Diencephalon (tissue), 1 donor: ENCODE measurements at places on chromosomes 4 and X. TPM values are rescaled to one million over a fixed set of nuclear protein-coding genes. Genes with fewer than 3 reads are reported as not detected.

Gene PAGE2B
- not detected for total RNA-seq

Gene CDX4
- total RNA-seq: not detected

Gene XPNPEP2
- 0.23 TPM for total RNA-seq

Gene PPP4R3C
- not detected for total RNA-seq

Gene CXCL8
- 0.23 TPM for total RNA-seq

Gene SPATA18
- total RNA-seq: 6.0 TPM

Gene ZXDA
- 21.2 TPM for total RNA-seq

Gene RAB39B
- total RNA-seq: 34.1 TPM

Gene ATP2B3
- 15.0 TPM for total RNA-seq

Gene RAPGEF2
- 162 TPM for total RNA-seq

Gene IRS4
- 14.5 TPM for total RNA-seq
